LHCN-M2 (cell line): ENCODE measurements at places on chromosomes 4 and X. TPM values are rescaled to one million over a fixed set of nuclear protein-coding genes. Genes with fewer than 3 reads are reported as not detected.

Gene AADAT
- total RNA-seq: 9.0 and 9.3 TPM in 2 replicates

Gene ASMT
- not detected in 2 replicates for total RNA-seq

Gene FAAH2
- not detected in 2 replicates for total RNA-seq

- DNase-seq: no peak
These were observed 228.4 kb downstream of the SPRY1 start for GRCh38 chr4:123624959-123625358.

DNA sequence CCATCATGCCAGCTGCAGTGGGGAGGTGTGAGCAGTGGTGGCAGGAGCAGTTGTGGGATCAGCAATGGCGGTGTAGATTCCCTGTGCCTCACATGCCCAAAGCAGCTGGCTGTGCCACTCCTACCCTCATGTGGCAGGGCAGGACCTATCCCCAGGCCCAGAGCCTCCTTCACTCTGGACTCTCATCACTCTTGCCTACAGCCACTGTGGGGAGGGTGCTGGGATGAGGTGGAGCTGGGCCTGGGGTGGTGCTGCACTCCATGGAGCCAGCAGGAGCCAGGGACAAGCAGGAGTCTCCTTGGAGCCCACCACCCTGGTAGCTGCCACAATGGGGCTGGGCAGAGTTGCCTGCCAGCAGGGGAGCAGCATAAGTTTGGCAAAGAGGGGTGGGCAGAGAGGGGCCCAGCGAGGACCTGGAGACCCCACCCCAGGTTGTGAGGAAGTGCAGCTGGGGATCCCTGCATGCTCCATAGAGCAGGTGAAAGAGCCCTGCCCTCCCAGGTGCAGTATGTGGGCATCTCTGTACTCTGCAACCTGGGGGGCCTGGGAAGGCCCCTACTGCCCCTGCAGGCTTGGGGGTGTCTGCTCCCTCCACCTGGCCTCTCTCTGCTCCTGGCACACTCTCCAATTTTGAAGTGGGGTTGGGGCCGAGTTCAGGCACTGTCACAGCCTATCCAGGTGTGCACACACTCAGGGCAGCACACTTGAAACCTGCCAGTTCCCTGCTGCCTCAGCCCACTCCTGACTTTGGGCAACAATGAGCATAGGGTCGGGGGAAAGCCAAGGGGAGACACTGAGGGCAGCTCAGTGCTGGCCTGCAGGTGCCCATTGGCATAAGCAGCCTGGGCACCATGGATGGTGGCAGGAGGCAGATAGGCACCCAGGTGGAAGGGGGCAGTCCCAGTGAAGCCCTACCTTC, 74.0 kb upstream of the INTU start:
- peak; percentile 11 for DNase-seq

DNA sequence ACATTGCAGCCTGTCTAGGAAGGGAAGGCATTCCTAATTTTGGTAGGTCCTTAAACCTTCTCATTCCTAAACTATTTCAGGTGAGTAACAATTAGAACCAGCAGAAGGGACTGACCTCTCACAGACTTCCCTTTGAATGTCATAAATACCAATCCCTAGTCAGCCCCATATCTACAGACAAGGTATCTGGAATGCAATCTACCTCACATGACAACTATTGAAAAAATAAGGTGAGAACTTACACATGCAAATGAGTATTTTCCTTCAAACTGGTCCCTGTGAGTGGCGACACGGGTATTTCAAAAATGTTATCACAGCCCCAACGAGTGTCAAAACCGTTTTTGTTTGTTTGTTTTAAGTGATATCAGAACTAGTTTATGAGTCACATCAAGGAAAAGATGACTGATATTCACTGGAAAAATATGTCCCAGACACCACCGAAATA, 102.4 kb upstream of the VCX2 start:
- DNase-seq: no peak

DNA sequence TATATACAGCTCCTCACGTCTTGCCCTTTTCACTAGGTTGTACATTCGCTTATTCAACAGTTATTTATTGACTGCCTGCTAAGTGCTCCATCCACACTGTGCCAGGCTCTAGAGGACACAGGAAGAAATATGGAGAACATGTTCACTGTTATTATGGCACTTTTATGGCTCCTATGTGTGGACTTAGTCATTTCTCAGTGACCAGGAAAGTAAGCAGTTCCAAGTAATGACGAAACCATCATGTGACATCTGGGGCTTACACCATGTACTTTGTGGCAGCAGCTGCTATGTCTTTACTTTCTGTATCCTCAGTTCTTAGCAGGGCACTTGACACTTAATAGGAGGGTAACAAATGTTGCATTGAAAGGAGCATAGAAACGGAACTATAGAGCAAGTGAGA, 278.0 kb downstream of the ANK2 start:
- peak; percentile 92 for DNase-seq
